NCI-H2029 (cell line): ENCODE measurements at places on chromosomes 3 and 15.

- DNase-seq = no peak
These were observed 139.3 kb downstream of the FILIP1L start for GRCh38 chr3:99974989-99975388.

DNA sequence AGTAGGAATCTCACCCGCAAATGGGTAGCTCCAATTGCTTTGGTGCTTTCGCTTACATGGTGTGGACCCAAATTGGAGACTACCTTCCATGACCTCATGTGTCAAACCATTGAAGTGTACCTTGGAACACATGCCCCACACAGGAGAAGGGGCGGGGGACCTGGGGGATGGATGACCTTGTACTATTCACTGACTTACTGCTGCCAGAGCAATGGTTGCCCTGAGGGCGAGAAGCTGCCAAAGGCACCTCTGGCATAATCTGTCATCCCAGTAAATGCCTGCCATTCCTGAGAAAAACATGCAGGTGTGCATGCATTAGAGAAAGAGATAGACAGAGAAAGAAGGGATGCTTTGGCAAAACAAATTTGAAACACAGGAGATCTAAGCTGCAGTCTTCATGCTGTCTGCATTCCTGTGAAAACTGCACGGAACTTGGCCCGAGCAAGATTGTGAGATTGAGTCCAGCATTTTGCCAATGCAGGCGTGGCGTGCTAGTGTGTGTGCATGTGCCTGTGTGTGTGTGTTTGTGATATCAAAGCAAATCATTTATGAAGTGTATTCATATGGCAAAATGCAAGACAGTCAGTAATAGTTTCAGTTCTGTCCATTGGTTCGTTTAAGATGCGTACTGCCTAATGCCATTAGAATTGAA, 219.5 kb upstream of the MDFIC2 start:
- no peak for DNase-seq

GRCh38 chr3:42130329-42131070, 39.3 kb downstream of the TRAK1 start:
- DNase-seq = peak; percentile 46

GRCh38 chr15:22872936-22873701, 34.7 kb downstream of the NIPA2 start:
- DNase-seq = no peak

GRCh38 chr3:120824613-120825012, 82.1 kb downstream of the GTF2E1 start:
- DNase-seq = no peak

DNA sequence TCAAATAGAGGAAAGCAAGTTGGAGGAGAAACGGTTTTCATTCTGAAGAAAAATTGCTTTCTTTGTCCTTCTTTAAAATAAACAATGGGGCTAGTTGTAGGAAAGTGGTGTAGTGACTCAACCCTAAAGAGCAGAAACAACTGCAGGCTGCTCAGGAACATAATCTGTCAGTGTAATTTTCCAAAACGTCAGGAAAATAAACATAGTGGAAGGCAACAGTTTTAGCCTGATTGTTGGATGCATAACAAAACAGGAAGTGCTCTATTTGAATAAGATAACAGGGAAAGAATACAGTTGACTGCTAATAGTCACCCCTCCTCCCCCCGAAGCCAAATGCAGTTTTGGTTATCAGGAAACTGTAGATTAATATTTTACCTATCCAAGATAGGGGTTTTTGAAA, 167.6 kb downstream of the ECT2 start:
- peak; percentile 15 for DNase-seq

DNA sequence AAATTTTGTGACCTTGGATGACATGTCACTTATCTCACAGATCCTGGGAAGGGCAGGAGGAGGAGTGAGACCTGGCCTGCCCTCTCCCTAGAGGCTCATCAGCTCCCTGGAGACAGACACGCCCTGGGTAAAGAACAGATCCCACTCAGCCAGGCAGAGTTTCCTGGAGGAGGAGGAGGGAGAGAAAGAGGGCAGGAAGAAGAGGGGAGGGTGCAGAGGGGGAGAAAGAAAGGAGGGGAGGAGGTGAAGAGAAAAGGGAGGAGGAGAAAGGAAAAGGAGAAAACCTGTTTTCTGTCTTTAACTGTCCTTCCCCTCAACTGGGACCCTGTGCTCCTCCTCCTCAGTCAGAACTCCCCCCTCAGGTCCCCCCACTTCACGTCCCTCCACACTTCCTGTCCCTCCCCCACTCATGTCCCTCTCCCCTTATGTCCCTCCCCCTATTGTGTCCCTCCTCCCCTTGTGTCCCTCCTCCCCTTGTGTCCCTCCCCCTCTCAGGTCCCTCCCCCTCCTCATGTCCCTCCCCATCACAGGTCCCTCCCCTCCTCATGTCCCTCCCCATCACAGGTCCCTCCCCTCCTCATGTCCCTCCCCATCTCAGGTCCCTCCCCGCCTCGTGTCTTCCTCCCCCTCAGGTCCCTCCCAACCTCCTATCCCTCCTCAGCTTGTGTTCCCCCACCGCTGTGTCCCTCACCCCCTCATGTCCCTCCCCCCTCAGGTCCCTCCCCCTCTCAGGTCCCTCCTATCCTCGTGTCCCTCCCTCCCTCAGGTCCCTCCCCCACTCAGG, 52.3 kb upstream of the CGNL1 start:
- peak; percentile 88 for DNase-seq

GRCh38 chr3:28727307-28727706, 378.7 kb upstream of the AZI2 start:
- DNase-seq = no peak

DNA sequence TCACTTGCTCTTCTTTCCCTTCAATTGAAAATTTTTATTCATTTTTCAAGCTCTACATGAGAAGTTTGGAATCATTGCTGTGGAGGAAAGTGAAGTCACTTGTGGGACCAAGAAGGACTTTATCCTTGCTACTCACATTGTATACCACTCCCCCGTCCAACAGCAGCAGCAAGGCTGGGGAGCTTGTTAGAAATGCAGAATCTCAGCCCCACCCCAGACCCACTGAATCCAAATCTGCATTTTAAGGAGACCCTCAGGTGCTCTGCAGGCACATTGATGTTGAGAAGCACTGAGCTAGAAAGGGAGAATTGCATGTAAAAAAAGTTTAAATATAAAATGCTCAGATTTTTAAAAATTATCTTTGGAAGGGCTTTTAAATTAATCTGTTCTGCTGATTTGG, 202.3 kb upstream of the MRPL3 start:
- no peak for DNase-seq

DNA sequence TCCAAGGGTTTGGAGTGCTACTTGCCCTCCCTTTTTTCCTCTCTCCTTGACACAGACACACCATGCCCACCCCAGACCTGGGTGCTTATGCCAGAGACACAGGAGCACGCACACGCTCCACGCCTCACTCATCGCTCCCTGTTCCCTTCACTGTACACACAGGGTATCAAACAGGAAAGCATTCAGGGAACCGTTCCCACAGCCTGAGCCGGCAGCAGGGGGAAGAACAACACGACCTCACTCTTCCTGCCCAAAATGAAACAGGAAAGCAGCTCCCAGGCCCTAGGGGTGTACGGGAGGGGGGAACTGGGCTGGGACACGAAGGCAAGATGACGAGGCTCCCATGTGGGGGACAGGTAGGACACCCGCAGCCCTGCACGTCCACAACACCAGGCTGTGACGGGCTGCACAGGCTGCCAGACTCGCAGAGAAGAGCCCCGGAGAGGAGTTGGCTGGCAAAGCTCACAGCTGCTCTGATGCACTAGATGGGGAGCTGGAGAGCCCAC, 11.2 kb downstream of the DLL4 start:
- DNase-seq = no peak

GRCh38 chr3:70771426-70772147, 459.1 kb upstream of the MDFIC2 start:
- DNase-seq = no peak

GRCh38 chr3:14525685-14526631, 14.2 kb downstream of the GRIP2 start:
- DNase-seq = no peak

GRCh38 chr15:38709196-38709595, 144.6 kb upstream of the RASGRP1 start:
- DNase-seq = no peak

GRCh38 chr15:82714016-82714415, 4.3 kb upstream of the AP3B2 start:
- no peak for DNase-seq

GRCh38 chr3:28206479-28206878, 34.9 kb upstream of the CMC1 start:
- no peak for DNase-seq

DNA sequence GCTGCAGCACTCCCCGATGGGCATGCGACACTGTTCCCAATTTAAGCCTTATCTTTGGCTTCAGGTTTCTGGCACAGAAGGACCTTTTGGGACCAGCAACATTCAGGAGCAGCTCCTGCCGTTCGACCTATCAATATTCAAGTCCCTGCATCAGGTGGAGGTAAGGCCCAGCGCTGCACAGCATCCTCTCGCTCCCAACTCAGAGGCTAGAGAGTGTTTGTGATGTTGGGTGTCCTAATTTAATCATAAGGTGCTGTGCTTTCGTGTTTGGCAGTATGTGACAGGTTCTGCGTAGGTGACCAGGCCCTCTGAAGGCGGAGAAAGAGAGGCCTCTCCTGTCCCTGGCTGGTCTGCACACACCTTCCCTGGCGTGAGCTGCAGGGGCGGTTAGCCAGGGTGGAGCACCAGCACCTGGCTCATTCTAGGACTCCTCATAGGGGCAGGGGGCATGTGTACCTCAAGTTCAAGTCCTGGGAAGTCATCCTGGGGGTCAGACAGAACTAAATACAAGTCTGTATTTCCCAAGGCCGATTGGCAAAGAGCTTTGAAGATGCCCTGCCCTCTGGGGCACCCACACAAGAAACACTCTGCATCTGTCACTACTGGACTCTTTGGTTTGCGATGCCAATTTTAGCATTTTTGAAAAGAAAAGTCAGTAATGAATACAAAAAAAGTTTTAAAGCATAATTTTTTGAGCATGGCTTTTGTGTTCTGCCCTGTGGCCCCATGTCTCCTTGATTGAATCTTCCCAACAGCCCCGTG, 17.0 kb downstream of the NISCH start:
- DNase-seq = no peak

DNA sequence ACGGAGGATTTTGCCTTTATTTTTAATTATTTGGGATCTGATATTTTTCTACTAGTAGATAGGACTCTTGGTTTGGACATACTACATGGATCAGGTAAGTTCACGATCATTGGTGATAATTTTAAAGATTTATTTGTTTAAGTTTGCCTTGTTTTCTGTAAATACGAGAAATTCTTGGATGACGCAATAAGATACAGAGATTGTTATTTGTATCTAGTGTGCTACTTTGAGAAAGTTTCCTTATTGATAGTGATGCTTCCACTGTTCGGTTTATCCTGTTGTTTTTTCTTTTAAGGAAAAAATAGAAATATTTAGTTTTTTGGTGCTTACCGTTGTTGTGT, 577 bp downstream of the CHD2 start:
- no peak for DNase-seq

DNA sequence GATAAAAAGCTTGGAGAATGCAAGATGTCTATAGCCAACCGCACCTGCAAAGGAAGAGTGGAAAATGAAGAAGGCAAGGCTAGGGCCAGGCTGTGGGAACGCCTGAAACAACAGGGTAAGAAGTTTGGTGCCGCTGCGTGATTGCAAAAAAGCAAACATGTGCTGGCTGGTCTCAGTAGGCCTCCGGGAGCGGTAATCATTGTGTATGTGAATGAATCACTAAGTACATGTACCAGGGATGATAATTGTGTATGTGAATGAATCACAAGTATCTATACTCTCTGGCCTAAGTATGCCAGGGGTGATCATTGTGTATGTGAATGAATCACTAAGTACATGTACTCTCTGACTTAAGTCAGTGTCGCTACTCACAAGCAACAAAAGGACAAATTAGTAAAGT, 40.3 kb upstream of the PARL start:
- DNase-seq = no peak

- no peak for DNase-seq
These were observed 351.8 kb downstream of the GABRB3 start for GRCh38 chr15:26421065-26421464.

- DNase-seq = no peak
These were observed 187.8 kb downstream of the TLE3 start for GRCh38 chr15:69909719-69910444.

DNA sequence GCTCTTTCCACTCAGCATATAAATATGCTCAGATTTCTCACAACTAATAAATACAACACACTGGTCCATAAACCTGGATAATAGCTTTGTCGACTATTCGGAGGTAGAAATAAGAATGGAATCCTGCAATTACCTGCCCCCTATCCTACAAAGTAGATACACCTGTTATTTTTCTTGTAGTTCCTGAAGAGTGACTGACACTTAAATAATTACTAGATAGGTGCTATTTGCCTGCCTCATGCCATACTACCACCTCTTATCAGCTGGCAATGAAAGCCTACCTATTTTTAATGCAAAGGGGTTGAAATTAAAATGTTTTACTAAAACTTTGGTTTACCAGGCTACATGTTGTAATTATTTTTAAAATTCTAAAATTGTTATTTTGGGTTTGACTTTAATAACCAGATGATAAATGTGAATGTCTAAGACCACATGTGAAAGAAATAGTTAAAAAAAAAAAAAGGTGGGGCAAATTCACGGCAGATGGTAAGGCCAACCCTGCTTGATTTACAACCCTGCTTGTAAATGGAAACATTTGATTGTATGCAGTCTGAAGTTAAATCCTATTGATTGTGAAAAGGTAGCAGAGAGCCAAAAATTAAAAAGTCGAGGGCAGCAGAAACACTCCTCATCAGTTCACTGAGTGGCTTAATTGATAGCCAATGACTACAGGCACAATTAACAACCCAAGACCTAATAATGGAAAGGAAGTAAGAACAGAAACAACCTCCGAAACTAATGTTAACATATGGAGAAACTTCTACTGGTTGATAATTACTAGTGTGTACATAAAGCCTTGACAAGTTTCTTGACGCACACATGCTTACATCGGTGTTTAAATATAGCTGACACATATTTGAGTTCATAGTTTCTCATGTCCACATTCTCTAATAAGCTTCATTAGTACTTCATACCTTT, 8.9 kb downstream of the PEAK1 start:
- DNase-seq = no peak

- DNase-seq = no peak
These were observed 857 bp downstream of the AEN start for GRCh38 chr15:88621789-88622604.

DNA sequence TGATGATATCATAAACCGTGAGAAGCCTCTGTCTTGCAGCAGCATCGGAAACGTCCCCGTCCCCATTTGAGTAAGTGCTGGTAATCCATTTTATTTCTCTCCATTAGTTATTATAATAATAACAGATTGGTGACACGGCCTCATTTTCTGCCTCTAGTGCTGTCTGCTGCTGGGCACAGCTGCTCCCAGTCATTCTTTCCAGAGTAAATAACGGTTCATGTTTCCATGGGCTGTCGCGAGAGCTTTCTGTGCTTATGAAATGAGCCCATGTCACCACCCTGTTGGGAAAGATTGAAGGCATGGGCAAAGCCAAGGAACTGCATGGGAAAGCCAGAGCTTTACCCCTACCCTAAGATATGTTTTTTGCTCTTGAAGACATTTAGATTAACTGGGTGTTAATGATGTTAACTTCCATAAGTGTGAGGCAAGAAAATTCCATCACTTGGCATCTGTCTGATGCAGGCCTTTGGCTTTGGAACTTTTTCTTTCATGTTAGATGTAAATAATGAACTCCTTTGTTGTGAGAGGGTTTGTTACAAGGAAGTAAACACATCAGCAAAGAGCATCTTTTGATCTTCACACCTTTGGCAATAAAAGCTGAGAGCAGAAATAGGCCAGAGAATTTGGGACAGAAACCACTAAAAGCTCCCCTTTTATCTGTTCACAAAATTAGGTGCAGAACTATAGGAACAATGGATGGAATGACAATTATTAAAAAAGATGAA, 141.8 kb downstream of the FILIP1L start:
- no peak for DNase-seq

GRCh38 chr3:99925584-99926230, 108.0 kb downstream of the CMSS1 start:
- peak; percentile 92 for DNase-seq

GRCh38 chr3:38458796-38459498, 5.3 kb downstream of the ACVR2B start:
- peak; percentile 91 for DNase-seq
